ENCODE measurements at places on chromosomes 12 and 14. TPM values are rescaled to one million over a fixed set of nuclear protein-coding genes. Genes with fewer than 3 reads are reported as not detected.

The POTEM gene
- not detected for total RNA-seq

The ALDH1L2 gene
- total RNA-seq = 0.27 TPM

The PDE3A gene
- 13.5 TPM for total RNA-seq

The ACSS3 gene
- total RNA-seq = 2.6 TPM

The SOAT2 gene
- 0.22 TPM for total RNA-seq

- no peak for DNase-seq
These were observed 141.0 kb downstream of the SLC8A3 start for GRCh38 chr14:70047598-70048312.

DNA sequence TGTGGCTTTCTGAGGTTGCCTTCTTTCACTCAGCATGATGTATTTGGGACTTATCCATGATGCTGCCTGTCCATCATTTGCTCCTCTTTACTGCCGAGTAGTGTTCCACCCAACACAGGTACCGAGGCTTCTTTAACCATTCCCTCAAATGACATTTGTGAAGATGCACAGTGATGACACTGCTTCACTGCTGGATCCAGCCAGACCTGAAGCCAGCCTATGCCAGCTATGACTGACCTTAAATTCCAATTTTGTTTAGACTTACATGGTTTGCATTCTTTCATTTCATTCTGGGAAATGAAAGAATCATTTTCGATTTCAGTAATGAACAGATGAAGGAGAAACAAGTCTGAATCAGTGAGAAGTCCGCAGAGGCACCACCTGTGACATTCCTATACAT, 271.0 kb downstream of the AACS start:
- DNase-seq = no peak

GRCh38 chr14:103064436-103064835, 7.1 kb upstream of the CDC42BPB start:
- DNase-seq = no peak

GRCh38 chr12:76260390-76260748, 87.8 kb downstream of the BBS10 start:
- peak; percentile 56 for DNase-seq

DNA sequence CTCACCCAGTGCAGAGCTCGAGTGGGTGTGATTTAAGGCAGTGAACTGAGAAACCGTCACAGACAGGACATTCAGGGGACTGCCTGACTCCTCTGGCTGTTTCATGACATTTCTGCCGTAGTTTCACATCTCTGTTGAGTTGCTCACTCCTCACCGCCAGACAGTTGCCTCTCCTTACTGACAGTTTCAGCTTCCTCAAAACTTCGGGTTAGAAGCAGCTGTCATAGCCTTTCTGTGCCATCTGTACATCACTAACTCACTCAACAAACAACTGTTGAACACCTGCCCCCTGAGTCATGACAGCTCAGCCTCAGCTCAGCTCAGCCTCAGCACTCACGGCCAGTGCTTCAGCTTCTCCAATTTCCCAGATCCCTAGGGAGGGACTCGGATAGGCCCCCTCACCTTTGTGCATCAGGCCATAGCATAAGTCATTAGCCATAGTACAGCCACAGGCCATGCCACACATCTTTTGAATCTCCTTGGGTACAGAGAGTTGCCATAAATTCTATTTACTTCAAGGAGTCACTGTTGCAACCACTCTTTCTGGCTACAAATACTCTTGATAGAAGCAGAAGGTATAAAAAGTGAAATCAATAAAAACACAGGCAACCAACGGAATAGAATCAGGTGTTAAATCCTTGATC, 6.2 kb upstream of the SLC15A4 start:
- DNase-seq = no peak

DNA sequence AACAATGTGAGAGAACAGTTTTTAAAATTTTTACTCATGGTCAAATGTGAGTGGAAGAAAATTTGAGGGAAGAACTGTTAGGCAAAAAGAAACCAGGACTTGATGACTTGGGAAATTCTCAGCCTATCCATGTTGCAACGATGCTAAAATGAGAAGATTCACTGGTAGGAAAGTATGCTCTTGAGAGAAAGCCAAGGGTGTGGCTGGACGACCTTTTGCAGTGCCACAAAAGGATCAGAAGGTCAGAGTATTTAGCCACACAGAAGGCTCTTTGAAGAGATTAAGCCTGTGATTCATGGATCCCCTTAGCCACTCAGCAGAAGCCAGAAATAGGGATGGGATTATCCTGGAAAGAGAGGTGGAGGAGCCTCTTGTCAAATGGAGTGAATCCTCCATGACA, 336.8 kb downstream of the LRIG3 start:
- DNase-seq = peak; percentile 64

DNA sequence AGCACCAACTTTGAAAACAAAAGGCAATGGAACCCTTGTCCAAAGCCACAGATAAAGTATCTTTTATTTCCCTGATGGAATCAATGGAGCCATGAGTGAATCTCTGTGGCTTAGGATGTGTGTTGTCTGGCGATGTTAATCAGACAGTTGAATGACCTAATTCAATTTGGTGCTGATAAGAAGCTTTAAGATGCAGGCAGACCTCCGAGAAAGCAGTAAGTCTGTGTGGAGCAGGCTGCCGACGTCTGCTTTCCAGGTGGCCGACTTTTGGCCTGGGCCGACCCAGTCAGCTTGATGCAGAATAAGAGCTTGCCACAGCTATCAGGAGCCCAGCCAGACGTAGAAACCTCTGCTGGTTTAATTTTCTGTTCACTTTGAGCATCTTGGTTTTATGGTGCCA, 21.1 kb upstream of the TMEM132C start:
- no peak for DNase-seq

DNA sequence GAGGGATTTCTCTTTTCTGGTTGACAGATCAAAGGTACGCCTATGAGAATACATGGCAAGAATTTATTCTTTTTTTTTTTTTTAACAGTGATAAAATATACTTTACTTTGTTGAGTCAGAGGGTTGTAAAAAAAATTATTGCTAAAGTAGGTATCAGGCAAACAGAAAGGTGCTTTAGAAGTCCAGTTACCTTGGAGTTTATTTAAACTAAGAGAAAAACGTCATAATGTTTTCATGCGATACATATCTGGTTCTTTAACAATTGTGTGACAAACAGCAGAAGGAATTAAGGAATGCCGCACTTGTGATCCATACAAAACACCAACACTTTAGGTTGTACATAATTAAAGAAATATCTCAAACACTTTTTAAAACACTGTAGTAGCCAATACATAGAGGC, 94.2 kb downstream of the BORCS5 start:
- DNase-seq = no peak

DNA sequence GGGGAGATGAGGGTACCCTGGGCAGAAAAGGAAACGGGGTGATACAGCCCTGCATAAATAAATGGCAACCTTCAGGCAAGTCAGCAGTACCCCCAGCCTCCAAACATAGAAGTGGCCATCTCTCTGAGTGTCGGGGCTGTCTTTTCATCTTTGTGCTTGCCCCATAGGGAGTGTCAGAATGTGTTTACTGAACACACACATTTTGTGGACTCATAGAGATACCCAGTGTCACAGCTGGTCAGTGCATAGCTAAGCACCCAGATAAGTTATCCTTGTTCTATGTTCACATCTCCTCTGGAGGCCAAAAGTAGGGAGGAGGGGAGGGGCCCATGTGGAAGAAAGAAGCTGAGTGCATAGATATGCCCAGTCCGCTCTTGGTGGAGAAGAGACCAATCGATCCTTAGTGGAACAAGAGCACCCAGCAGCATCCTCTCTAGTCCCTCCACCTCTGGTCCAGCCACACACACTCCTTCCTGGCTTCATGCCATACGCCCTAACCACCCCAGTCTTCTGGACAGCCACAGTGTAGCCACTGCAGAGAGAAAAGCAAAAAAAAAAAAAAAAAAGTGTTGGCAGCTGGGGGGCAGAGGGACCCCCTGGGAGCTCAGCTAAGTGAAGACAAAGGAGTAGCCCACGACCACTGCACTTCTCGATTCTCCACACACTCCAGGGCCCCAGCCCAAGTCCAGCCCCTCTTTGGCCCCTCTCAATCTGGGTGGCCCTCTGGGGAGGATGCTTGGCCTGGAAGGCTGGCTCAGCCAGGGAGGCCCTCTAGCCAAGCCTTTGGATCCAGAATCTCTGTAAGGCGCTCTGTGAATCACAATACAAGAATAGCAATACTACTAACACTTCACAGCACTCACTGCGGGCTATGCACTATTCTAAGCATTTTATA, 2.6 kb downstream of the ITGA7 start:
- DNase-seq = no peak

GRCh38 chr12:53999559-54000115, 324 bp upstream of the HOXC9 start:
- peak; percentile 77 for DNase-seq

DNA sequence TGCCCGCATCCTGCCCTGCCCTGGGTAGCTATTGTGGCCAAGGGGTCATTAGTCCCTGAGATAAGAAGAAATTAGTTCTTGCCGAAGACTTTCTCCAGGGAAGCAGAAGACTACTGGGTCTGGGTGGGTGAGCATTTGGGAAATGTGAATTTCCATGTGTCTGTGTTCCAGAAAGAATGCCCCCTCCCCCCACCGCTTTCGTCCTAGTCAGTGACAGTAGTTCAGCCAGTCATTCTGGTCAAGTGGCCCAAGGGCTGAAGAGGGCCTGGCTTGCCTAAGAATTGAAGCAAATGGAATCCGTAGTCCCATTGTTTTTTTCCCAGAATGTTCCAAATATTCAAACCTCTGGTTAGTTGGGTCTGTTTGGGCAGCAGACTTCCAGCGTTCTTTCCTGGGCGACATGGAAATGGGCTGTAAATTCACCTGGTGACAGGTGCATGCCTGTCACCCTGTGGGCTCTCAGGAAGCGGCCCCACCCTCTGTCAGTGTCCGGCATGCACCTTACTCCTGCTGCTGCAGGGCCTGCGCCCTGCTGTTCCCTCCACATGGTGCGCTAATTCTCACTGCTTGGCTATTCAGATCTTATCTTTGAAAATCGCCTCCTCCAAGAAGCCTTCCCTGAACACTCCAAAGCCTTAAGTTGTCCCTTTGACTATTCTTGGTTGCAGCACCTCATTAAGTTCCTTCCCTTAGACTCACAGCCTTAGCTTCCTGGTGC, 1.4 kb upstream of the RFLNA start:
- DNase-seq = no peak

GRCh38 chr14:67485501-67486095, 2.9 kb downstream of the TMEM229B start:
- DNase-seq = no peak

DNA sequence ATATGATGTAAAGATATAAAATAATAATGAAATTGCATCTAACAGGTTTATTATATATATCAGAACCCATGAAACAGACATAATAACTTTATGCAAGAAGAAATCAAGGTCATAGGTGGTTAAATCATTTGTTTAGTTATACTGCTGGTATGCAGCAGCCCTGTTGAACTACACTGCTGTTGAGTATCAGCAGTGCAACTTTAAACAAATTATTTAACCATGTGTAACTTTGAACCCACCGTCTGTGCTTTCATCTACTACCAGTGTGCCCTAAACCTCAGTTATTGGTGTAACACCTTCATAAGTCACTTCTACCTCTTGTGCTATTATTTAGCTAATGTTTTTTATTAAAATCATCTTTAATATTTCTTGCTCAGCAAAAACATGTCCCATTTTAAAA, 262.3 kb upstream of the CRY1 start:
- DNase-seq = no peak

GRCh38 chr14:76837524-76837923, 11.3 kb downstream of the LRRC74A start:
- no peak for DNase-seq

DNA sequence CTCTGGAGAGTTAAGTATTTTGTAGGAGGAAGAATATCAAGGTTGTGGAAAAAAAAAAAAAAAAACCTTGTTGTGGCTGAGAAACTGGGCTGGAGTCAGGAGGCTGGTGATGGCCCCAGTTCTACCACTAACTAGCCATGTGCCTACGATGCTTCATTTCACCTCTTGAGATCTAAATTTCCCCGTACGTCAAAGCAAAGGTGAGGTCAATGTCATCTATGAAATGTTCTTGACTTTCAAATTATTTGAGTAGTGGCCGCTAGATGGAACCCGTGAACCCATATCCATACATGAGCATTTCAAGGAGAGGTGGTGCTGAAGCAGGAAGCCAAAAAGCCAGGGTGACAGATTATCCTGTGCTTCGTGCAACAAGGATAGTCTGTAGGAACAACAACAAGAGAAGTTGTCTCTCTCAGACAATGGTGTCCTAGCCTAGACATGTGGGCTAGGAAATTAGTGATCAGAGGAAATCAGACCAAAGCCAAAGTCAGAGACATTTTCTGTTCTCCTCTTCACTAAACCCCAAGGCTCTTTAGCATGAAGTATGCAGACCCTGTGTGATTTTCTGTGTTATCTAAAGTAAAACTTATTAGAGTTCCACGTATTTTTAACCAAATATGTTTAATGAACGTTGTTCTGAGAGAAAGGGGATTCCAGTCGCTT, 95.5 kb upstream of the ETV6 start:
- peak; percentile 68 for DNase-seq

DNA sequence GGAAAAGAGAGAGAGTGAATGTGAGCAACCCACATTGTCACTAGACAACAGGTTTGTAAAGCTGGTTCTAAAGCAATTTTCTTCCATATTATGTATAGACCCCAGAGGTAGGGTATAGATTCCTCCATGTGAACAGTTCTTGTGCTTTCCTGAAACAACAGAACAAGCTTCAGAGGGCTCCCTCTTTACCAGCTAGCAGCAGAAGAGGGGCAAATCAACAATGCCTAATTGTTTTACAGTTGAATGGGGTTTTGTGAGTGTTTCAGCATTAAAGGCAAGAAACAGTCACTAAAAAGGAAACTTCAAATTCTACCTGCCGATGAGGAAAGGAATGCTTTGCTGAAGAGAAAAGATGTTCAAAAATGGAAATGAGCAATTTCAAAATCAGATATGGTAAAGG, 341.2 kb upstream of the KITLG start:
- DNase-seq = no peak

- no peak for DNase-seq
These were observed 107.3 kb downstream of the SLC41A2 start for GRCh38 chr12:104850781-104851180.

DNA sequence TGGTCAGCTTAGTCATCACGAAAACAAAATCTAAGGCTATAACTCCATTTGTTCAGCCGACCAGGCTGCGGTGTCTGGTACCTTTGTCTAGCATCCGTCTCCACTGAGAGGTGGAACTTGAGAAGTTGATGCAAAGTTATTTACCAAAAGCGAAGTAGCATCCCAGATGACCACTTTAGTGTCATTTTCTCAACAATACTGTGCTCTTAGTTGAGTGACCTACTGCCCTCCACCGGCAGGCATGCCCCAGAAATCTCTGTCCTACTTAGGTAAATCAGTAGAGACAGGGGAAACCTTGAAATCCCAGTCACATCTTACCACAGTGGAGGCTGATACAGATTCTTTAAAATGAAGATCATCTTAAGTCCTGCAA, 1.3 kb upstream of the ST8SIA1 start:
- DNase-seq = no peak

GRCh38 chr12:100381379-100381778, 24.5 kb downstream of the SLC17A8 start:
- no peak for DNase-seq

DNA sequence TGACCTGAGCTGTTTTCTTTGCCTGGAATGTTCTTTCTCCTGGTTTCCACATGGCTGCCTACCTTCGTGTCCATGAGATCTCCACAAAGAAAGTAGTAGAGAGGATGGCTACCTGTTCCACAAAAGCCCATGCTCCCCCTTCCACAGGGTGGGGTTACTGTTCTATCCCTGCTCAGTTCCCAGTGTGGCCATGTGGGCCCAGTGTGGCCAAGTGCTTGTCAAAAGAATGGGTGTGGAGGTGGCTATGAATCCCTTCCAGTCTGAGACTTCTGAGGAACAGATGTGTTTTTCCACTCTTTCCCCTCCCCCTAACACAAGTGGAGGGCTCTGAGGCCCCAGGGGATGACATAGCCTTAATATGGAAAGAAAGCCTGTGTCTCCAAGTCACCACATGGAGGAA, 26.2 kb upstream of the HSP90B1 start:
- no peak for DNase-seq

GRCh38 chr14:34023824-34024767, 73.2 kb upstream of the EGLN3 start:
- no peak for DNase-seq

Data from M059J (cell line).